Activated T-cell treated with anti-CD3 and anti-CD28 coated beads for 1 hour (primary cell): ENCODE measurements at places on chromosomes 7 and 10.

GRCh38 chr7:134799377-134799776 is 19.9 kb downstream of the CALD1 start:
- DNase-seq: no peak

DNA sequence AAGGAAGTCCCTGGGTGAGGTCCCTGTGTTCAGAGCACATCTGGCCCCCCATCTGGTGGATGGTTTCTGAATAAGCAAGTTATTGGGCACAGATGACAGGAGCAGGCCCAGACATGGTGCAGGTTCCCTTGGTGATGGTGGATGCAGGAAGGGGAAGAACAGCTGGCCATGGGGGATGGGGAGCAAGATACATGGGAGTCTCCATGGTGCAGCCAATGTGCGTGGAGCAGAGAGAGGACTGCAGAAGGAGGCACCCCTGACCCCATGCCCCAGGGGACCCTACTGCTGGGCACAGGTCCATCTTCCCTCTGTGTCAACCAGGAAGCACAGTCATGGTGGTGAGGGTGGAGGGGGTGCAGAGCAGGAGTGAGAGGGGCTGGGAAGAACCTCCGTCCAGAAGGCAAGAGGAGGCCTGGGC is 43.8 kb upstream of the RABGEF1 start:
- DNase-seq: no peak

DNA sequence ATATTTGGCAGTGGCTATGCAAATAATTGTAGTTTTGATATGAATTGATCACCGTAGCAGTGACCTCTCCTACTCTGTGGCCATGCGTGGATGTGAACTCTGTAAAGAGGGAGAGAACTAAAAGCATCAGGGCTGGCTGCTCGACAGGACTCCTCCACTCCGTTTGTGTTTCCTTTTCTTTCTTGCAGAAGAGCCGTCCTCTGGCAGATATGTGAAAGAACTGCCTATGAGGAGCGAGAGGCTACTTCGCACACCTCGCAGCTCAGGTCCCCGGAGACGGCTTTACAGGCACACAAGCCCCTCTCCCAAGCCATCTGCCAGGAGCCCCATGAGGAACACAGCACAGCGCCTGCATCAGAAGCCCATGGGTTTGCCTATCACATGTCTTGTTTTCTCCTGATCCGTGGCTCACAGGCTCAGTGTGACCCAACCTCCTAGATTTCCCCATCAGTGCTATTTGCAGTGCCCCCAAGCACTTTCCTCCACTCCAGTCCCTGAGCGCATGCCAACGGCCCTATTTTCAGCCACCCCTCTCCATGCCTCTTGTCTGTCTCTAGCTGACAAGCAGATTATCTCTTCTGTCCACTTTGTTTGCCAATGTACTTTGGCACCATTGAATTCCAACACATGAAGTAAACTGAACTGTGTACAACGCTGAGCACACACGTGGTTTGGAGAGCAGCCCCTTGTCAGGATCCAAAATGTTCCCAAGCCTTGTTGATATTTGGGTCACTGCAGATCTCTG is 164.3 kb upstream of the AKR1E2 start:
- no peak for DNase-seq

GRCh38 chr7:27186668-27187474 is 1.8 kb upstream of the HOXA11 start:
- no peak for DNase-seq
